ENCODE measurements at places on chromosomes 6 and 20.

DNA sequence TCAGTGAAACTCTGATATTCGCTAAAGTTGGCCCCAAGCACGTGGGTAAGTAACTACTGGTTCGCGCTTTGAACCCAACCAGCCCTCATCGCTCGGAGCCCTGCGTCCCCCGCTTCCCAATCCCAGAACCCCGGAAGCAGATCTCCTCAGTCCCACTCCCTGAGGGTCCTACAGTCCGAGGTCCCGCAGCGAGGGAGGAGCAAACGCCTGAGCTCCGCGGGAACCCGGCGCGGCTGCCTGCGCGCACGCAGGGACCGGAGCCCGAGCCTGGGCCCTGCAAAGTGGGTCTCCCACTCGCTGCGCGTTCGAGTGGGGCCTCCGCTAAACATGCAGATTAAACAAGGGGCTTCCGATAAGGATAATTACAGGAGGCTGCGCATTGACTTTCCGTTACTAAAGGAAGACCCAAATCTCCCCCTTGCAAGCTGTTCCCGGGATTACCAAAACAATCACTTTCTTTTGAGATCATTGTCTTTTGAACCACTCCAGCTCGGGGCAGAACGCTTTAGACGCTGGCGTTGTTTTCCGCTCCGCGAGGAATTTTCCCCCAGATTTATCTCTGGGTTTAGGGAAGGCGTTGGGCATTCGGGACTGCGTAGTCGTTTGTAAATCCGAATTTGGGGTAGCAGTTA lies 1.3 kb upstream of the VSX1 start:
- DNase-seq = no peak

DNA sequence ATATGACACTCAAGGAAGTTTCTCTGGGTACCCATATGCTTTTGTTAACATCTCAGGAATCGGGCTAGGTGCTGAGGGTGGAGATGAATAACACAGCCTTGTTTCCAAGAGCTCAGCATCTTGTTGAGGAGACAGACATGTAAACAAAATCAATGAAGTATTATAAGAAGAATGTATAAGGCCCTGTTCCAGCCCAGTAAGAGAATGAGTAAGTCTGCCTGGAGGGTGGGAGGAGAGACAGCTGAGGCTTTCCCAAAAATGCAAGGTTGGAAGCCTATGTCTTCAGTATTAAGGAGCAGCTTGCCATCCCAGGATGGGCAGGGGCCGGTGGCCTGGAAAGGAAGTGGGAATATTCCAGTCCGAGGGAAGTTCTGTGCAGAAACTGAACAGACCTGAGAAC lies 615.3 kb upstream of the BTBD3 start:
- DNase-seq = no peak

- no peak for DNase-seq
Observed at GRCh38 chr20:53221731-53222130, 249.6 kb downstream of the TSHZ2 start.

GRCh38 chr6:129490521-129491255 lies 219.3 kb downstream of the ARHGAP18 start:
- peak; percentile 82 for DNase-seq

DNA sequence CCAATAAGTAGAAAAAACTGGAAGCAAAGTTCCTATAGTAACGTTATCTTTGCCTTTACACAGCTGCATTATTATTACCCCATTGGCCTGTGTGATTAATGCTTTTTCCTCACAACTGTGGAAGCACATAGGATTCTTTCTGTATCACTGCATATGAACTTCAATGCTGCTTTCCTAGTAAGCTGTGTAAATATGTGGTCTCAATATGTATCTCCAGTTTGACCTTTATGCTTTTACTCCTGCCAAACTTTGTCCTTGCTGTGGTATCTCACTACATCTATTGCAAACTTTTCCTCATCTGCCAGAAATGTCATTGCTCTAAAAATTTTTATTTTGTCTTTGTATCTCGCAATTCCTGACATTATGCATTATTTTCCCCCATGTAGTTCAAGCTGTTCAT lies 168.6 kb downstream of the ZFAND3 start:
- DNase-seq = no peak

- no peak for DNase-seq
Observed at GRCh38 chr6:345747-346385, 45.7 kb upstream of the IRF4 start.

- no peak for DNase-seq
Observed at GRCh38 chr6:43946641-43947363, 176.8 kb downstream of the VEGFA start.

DNA sequence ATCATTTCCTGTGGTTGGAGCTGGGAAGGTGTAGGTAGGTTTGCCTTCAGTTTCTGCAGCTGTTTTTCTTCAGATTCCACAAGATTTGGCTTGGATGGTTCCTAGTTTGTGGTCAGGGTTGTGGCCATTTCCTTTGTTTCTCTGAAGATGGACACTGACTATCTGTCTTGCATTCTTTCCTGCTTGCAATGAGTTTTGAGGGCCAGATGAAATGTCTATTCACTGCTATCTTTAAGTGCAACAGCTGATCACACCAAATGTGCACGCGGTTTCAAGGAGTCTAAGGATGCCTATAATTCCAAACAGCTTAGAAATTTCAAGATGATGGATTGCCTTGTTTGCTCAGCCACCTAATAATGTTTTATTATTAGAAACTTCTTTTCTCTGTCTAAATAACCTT lies 28.4 kb downstream of the IL20RA start:
- DNase-seq = no peak

GRCh38 chr6:160531826-160532225 lies 132.2 kb downstream of the LPA start:
- DNase-seq = no peak

DNA sequence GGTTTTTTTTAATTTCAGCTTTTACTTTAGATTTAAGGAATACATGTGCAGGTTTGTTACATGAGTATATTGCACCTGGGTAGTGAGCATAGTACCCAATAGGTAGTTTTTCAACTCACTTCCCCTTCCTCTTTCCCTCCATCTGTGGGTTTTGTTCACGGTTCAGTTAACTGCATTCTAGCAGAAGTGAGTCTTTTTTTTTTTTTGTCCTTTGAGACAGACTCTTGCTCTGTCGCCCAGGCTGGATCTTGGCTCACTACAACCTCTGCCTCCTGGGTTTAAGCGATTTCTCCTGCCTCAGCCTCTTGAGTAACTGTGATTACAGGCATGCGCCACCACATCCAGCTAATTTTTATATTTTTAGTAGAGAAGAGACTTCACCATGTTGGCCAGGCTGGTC lies 8.7 kb downstream of the UBR2 start:
- no peak for DNase-seq

GRCh38 chr20:3739926-3740451 lies 7.5 kb downstream of the HSPA12B start:
- DNase-seq = no peak

- DNase-seq = no peak
Observed at GRCh38 chr20:7392542-7393206, 547.6 kb downstream of the HAO1 start.

GRCh38 chr20:61877776-61878477 lies 187.8 kb downstream of the TAF4 start:
- no peak for DNase-seq

GRCh38 chr6:4908062-4908461 lies 95.8 kb downstream of the RPP40 start:
- no peak for DNase-seq

DNA sequence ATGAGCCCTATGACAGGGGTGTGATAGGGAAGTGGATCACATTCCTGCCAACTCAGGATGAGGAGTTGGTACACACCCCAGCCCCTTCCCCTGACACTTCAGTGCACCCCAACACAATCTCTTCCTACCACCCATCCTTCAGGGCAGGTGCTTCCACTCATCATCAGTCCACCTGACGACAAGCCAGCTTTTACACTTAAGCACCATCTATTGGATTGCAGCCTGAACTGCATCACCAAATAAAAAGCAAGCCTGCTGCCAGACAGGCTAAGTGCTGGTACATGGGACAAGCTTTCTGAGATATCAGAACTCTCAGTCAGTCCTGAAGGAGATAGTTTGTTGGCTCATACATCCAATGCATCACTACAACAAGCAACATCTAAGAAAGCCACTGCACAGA lies 69.0 kb upstream of the TMEM200A start:
- DNase-seq = no peak

DNA sequence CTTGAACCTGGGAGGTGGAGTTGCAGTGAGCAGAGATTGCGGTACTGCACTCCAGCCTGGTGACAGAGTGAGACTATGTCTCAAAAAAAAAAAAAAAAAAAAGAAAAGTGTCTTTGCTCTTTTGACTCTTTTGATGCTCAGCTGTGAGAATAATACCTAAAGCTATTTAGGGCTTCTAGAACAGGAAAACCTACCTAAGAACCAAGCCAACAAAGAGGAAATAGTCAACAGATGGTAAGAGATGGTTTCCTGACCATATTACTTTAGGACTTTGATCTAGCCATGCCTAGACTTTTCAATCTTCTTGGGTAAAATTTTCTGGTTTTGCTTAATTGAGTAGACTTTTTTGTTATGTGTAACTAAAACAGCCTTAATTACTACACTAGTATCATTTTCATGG lies 508.1 kb downstream of the EPHA7 start:
- no peak for DNase-seq

DNA sequence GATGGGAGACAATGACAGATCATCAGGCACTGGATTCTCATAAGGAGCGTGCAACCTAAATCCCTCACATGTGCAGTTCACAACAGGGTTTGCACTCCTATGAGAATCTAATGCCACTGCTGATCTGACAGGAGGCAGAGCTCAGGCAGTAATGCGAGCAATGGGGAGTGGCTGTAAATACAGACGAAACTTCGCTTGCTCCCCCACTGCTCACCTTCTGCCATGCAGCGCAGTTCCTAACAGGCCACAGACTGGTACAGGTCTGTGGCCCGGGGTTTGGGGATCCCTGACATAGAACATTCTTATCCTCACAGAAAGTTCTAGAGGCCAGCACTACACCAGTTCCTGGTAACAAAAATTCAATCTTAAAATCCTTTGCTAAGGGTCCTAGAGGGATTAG lies 23.2 kb downstream of the RRAGD start:
- DNase-seq = no peak

DNA sequence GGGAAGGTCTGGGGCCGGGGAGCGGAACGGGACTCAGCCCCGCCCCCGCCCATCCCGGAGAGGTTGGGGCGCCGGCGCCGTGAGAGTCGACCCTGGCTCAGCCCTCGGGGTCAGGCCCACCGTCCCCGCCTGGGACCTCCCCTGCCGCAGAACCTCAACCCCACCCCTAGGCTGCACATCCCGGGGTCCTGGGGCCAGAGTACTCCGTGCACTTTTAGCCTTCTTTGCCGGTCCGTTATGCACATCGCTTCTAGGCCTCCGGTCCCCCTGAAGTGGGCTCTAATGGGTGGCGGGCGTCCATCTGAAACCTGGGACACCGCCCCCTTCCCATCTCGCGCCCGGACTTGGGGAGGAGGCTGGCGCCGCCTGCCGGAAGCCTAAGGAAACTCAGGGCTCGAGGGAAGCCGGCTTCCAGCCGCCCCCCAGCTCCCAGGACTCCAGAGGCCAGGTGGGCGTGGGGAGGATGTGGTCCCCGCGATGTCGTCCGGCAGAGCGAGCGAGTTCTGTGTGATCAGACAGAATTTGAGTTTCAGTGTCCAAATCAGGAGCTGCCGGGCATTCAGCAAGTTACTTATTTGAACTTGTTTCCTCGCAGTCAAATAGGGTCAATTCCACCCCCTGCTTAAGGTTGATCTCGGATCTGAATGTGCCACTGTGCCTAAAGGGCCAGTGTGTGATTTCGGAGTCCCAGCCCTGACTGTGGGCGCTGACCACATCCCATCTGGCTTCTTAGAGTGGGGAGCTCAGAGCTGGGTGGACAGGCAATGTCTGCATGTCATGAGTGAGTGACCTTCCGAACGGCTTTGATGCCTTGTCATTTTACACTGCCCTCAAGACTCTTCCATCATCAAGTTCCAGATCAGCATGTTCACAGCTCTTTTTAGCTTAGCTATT lies 47.6 kb downstream of the CPXM1 start:
- no peak for DNase-seq

GRCh38 chr6:2231438-2231837 lies 14.0 kb downstream of the GMDS start:
- DNase-seq = no peak

DNA sequence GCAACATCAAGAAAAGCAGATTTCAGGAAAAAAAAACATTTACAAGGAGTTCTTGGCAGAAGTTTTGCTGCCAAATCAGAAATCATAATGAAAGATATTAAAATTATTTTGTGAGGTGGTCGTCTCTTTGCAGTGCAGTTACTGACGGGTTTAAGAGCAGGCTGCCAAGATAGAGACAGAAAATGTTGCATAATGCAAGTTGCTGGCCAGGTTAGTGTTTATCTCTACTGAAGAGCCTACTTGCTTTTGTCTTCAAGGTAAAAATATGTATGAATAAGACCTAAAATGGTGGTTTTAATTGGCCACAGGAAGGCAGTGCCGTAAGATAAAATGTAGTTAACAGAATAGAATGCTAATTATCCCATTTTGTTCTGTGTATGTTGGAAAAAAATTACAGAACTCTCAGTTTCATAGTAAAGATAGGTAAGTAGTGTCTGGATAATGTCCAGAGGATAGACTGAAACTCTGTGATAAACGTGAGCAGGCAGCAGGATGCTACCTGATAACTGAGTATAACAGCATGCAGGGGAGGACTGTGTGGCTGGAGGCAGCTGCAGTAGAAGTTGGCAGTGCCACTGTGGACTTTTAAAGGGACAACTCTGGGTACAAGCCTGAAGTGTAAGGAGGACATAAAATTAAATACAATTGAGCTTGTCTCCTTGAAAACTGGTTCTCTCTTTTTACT lies 13.9 kb downstream of the FOXO3 start:
- DNase-seq = no peak

- DNase-seq = no peak
Observed at GRCh38 chr6:112037783-112038216, 16.1 kb upstream of the CCN6 start.

DNA sequence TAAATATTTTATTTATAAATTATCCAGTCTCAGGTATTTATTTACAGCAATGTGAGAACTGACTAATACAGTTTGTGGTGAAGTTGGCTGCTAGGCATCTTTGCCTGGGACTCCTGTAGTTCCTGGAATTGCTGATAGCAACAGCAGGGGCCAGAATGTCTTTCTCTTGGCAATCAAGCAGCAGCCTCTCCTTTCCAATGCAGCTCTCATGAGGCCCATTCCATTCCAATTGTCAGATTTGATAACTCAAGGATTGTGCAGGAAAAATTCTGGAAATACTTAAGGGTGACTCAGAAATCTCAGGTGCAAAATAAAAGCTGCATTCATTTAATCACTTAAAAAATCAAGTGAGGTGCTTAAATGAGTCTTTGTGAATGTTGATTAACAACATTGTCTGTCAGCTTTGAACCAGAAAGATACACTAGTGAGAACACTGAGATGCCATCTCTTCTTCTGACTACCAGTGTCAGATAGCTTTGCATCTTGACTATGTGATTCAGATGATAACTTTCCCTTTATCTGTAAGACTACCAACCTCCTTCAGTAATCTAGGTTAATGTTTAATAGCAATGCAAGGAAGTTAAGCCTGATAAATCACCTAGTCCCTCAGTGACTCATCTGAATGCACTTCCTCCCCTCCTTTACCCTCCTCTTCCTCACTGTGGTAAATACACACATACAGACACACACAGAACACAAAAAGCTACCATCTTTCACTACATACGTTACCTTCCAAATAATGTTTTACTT lies 32.1 kb upstream of the COL21A1 start:
- DNase-seq = no peak

Measured in natural killer cell treated with Interleukin-12 subunit alpha and Interleukin-12 subunit beta and Interleukin-15 and Interleukin-18, amount 100 ng/mL, for 72 hours (primary cell).